Jurkat, Clone E6-1 (cell line): ENCODE measurements at places on chromosomes 5 and 9.

DNA sequence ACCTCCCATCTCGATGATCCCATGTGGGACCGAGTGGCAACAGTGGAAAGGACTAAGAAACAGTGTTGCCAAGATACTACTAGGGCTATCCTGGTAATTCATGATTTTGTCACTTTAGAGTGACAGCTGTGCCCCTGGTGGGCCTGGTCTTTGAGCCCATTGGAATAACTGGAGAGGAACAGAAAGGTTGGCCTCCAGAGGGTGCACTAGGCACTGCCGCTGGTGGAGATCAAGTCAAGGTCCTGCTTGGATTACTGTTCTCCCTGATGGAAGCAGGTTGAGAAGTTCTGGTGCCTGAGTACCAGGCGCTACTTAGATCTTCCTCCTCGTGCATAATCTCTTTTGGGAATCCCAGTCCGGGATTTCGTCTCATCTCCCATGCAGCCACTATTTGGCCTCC, 129.6 kb downstream of the SEC61B start:
- DNase-seq = no peak

- no peak for DNase-seq
Measured at GRCh38 chr9:137326445-137327065, 24.5 kb upstream of the NRARP start.

DNA sequence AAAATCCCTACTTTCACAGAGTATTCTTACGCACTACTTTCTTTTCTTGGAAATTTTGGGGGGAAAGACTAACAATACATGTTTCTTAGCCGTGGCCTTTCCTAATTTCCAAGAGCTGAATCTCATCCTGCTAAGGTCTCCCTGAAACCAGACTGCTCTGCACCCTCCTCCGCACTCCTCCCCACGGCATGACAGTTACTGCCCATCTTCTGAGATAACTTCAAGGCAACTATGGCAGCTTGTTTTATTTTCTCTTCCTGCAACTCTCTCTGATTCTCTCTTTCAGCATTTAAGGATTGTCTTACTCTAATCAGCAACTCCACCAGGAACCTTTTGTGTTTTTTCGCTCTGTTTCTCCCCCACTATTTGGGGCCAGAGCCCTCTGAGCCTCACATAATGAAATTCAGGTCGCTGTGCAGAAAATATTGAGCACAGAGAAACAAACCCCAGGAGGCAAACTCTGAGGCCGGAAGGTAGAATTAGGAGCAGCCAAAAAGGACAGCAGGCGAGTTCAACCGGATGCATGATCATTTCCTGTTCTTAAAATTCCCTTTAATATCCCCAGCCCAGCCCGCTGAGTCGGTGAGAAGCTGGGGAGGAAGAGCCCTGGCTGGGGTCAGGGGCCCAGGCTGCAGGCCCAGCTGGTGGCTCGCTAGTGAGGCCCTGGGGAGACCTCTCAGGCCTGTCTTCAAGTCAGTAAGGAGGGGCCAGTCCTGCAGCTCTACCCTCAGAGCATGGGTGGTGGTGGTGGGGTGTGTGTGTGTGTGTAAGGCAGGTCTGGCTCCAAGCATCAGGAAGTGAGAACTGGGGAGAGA, 213.6 kb upstream of the S1PR3 start:
- no peak for DNase-seq

- peak; percentile 41 for DNase-seq
Measured at GRCh38 chr9:118059484-118060278, 355.5 kb downstream of the TLR4 start.

- DNase-seq = no peak
Measured at GRCh38 chr5:181217803-181218062, 5.3 kb upstream of the TRIM41 start.

DNA sequence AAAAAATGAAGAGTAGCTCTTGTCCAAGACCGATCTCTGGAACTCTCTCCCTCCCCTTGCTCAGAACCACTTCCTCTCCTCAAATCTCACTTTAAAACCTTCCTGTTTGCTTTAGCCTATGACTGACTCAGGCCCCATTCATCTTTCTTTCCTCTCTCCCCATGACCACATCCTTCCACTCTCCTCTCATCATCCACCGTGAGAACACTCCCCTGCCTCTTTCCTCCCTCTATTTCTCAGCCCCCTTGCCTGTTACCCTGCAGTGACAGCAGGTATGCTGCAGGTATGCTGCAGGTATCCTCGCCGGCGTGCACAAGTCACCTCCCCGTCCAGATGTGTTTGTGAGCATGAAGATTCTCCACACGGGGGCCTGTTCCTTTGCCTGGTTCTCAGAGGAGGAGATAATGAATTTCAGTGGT, 505.3 kb downstream of the CCDC171 start:
- DNase-seq = peak; percentile 83
